ENCODE measurements at places on chromosomes 7 and 10. TPM values are rescaled to one million over a fixed set of nuclear protein-coding genes. Genes with fewer than 3 reads are reported as not detected.

The HMX2 gene
- not detected for total RNA-seq

The WNT8B gene
- total RNA-seq, result not detected

The GARS1 gene
- total RNA-seq, result 136 TPM

The PDCD4 gene
- 99.9 TPM for total RNA-seq

The MPP7 gene
- 10.7 TPM for total RNA-seq

The NUTM2A gene
- total RNA-seq, result 0.48 TPM

The HNRNPF gene
- 140 TPM for total RNA-seq

The ZNF800 gene
- 32.9 TPM for total RNA-seq

The DPYSL4 gene
- 0.84 TPM for total RNA-seq

The JAZF1 gene
- total RNA-seq, result 13.3 TPM

The HEPACAM2 gene
- total RNA-seq, result not detected

The GPR146 gene
- total RNA-seq, result 89.8 TPM

The SDK1 gene
- 14.7 TPM for total RNA-seq

The CYP2C18 gene
- not detected for total RNA-seq

The SPAM1 gene
- not detected for total RNA-seq
